ENCODE measurements at places on chromosomes 6 and 20.

DNA sequence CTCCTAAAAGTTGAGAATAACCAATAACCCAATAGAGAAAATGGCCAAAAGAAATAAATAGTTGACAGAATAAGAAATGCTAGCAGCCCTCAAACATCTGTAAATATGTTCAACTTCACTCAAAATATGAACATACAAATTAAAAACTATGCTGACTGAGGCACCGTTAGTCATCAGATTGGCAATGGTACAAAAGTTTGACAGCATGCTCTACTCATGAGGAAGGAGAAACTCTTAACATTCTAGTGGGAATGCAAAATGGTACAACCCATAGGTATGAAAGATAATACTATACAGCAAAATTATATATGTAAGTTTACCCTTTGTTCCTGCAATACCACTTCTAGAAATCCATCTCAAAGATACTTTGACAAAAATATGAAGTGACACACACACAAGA lies 1.6 kb upstream of the ZSCAN12 start:
- DNase-seq: no peak

- no peak for DNase-seq
Observed at GRCh38 chr6:19329078-19329477, 508.1 kb upstream of the ID4 start.

DNA sequence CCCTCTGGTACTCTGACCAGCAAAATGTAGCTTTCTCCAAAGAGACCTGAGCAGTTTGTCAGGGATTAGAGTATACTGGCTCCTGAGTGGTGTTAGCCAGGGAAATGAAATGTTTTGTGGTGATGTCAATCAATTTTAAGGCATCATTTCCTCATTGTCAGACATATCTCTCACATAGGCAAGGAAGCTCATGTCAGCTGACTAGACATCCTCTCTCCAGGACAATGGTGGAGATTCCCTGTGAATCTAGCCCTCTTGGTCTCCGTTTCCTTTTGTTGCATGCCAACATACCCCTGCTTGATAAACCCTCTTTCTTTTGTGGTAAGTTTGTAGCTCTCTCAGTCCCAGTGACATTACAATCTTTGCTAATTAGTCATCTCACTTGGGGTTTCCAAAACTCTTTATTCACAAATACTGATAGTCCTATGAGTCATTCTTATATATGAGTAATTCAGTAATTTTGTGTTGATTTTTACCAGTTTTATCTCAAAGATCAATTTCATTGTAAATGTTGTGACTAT lies 135.6 kb upstream of the PTPRK start:
- DNase-seq: no peak

- DNase-seq: no peak
Observed at GRCh38 chr6:134517145-134517658, 199.3 kb upstream of the SGK1 start.

All from D721Med (cell line).